ENCODE measurements at places on chromosomes 2 and 18.

GRCh38 chr2:168852481-168852880 lies 37.7 kb downstream of the SPC25 start:
- DNase-seq: no peak

GRCh38 chr2:197950006-197950405 lies 145.6 kb downstream of the PLCL1 start:
- no peak for DNase-seq

DNA sequence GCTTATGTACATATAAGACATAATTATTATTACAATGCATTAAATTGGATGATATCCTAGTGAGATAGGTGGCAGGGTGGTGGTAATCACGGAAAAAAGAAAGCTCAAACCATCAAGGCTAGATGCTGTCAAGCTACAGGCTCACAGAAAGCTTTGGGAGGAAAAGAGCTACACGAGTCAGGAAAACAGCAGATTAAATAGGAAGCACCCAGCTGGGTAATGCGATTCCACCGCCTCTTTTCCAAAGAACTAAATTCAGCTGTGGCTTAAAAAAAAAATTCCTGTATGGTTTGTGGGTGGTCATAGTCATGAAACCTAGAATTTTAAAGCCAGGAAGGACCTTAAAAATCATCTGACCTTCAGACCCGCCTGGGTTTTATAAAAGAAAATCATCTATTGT lies 23.7 kb upstream of the PTPN4 start:
- no peak for DNase-seq

DNA sequence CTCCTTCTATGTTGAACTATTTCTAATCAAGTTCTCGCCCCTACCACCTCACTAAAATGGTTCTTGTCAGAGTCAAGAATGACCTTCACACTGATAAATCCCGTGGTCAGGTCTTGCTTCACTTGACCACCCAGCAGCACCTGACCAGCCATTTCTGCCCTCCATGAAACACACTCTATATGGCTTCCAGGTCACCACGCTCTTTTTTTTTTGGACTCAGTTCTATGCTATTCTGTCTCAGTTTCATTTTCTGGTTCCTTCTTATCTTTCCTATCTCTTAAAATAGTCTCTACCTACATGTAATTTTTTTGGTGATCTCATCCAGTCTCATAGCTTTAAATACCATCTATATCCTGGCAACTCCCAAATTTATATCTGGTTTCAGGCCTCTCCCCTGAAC lies 11.4 kb downstream of the EIF2AK3 start:
- no peak for DNase-seq

GRCh38 chr2:238015705-238016104 lies 45.1 kb upstream of the SCLY start:
- no peak for DNase-seq

GRCh38 chr2:230942371-230942770 lies 17.3 kb upstream of the GPR55 start:
- no peak for DNase-seq

- no peak for DNase-seq
Observed at GRCh38 chr18:74529811-74530583, 4.3 kb upstream of the CNDP1 start.

DNA sequence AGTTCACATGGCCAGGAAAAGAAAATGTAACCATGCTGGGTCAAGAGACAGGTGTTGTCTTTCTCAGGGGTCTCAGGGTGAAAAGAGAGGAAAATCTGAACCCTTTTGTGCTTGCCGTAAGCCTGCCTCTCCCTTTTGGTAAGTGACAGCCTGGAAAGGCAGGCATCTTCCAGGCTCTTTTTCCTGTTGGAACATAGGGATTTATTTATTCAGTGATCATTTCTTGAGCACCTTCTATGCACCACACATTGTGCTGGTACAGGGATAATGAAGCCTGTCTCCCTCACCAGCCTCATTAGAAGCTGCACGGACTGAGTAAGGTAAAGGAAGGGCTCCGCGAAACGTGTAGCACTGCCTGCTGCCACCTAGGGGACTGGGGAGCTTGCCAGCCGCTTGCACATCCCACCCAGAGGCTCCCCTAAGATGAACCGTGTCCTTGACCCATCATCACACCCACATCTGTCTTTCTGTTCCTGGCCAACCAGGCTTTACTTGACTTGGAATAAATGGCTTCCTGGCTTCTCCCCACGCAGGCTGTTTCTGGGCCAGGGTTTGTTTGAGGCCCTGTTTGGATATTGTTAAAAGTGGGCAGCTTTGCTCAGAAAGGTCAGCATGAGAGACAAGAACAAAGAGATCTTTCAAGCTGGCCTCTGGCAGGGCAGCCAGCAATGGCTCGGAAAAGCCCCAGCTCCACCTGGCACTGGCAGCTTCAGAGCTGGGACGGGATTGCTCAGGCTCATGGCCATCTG lies 73.3 kb upstream of the MCFD2 start:
- DNase-seq: no peak

DNA sequence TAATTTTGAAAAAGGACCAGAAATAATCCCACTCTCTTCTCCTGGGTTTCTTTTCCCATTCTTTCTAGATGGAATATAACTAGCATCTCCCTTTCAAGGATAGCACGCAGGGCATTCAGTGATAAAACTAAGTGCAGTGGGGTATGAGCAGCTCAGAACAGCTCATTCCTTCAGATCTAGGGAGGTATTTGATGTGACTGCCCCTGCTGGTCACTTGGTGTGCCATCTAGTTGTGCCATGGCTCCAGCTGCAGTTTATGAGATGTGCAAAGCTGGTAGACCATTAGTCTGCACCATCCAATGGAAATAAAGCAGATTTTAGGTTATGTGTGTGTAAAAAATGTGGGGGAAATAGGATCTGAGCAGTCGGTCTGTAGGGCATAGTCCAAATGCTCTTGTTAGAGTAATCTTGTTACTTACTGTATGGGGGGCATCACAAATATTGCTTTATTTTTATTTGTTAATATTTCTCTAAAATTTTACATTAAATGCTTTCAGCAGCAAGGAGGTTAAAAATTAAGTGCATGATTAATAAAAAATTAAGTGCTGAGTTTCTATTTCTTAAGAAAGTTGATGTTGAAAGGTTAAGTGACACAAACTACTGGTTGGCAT lies 38.9 kb downstream of the CTAGE1 start:
- no peak for DNase-seq

DNA sequence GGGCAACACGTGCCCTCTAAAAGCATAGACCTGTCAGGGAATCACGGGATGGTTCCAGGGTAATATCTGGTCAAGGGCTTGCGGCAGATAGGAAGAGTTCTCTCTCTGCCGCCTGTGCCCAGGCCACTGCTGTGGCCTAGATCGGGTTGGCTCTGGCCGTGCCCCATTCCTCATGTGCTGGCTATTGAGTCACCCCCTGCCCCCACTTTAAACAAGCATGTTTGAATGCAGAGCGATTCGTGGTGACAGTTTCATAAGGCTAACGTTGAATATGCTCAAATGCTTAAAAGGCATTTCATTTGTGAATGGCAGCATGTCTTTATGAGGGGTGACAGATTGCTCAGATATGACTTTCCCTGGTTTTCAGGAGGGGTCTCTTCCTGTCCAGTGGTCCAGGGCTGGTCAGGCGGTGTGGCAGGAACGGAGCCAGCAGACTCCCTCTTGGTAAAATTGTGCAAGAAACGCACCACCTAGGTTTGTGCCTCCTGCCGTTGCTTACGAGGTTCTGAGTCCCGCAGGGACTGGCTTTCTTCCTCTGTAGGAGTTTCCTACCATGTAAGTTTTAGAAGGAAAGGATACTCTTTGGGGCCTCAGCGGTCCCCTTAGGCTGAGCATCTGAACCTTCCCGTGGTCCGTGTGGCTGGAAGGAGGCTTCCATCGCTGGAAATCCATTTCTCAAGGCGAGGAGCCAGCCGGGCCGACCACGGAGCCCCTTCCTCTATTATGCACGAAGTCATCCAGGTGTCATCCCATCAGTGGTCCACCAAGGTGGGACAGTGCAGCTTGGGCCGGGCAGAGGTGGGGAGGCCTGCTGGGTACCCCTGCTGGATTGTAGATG lies 50.2 kb downstream of the AGAP1 start:
- DNase-seq: no peak

GRCh38 chr2:47221039-47221438 lies 65.9 kb upstream of the STPG4 start:
- DNase-seq: no peak

GRCh38 chr2:171824086-171824485 lies 70.0 kb downstream of the SLC25A12 start:
- DNase-seq: no peak

- no peak for DNase-seq
Observed at GRCh38 chr2:159183346-159183745, 103.2 kb downstream of the WDSUB1 start.

DNA sequence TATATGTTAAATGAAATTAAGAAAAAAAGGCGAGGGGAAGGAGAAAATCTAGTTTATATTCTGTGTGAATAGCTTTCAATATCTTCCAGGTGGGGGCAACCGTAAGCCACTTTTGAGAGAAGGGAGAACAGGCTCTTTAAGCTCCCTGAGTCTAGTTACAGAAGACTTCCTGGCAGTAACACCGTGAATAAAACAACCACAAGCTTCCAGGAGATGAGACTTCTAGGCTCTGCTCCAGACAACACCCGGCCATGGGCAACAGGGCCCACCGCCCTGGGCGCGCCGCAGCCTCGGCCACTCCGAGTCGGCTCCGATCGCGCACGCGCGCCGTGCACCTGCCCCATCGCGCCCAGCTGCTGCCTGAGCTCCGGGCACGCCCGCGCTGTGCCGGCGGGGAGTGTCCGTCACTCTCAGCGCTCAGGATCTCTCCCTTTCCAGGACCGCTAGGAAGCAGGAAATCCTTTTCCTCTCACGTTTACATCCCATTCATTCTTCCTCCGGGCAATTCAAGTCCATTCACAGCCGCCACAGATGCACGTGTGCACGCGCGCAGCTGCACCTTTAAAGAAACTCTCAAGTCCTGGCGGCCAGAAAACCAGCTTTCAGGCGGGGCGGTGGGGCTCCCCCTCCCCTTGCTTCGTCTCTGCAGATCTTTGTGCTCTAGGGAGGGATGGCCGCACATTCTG lies 19.4 kb upstream of the PAX3 start:
- peak; percentile 55 for DNase-seq

GRCh38 chr2:236507393-236508085 lies 62.1 kb upstream of the ACKR3 start:
- peak; percentile 76 for DNase-seq

DNA sequence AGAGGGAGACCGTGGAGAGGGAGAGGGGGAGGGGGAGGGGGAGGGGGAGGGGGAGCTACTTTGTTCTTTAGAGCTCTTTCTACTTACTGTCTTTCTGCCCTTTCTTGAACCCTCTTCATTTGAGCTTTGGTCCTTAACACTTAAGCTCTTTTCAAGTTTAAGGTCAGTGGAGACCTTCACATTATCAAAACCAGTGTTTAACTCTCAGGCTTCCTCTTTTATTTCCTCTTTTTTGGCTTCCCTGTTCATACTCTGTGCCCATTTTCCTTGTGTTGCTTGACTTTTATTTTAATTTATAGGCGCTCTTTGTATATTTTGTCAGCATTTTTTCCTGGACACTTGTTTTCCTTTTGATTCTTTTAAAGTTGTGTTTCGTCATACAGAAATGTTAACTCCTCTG lies 37.1 kb downstream of the ACSL3 start:
- no peak for DNase-seq

- no peak for DNase-seq
Observed at GRCh38 chr2:189505492-189505891, 64.2 kb downstream of the WDR75 start.

DNA sequence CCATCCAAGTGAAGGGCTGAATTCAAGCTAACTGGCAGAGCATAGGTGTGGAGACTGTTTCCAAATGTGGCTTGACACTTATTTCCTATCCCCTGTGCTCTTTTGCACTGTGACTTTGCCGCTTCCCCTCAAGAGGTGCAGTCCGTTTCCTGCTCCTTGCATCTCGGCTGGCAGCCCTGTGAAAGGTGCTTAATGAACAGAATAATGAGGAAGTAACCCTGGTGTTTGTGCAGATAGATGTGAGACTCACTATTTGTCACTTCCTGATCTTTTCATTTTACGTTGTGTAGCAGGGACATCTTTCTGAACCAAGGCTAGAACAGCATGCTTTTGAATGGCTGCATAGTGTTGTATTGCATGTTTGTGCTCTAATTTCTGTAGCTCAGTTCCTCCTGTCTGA lies 60.8 kb downstream of the CEP192 start:
- DNase-seq: no peak

- no peak for DNase-seq
Observed at GRCh38 chr18:28890791-28891190, 713.9 kb upstream of the CDH2 start.

DNA sequence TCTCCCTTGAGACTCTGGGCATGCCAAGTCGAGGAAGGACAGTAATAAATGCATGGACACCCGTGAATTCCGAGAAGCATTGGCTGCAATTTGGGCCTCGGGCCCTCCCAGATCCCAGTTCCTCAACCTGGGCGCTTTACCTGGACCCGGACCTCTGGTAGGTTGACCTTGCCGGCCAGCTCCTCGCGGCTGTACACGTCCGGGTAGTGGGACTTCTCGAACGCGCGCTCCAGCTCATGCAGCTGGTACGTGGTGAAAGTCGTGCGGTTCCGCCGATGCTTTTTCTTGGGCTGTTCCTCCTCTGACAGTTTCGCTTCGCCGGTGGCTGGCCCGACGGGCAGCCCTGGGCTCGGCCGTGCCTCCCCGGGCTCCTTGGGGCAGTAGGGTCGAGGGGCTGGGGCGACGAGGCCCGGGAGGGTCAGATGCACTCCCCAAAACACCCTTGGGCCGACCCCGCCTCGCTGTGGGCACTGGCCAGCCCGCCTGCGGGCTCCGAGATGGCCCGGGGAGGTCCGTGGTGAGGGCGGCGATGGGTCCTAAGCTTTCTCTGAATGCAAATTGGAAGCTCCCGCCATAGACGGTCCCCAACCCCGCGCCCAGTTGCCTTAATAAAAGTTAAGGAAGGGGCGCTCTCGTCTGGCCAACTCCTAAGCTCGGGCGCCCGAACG lies 899 bp downstream of the RAX start:
- no peak for DNase-seq

DNA sequence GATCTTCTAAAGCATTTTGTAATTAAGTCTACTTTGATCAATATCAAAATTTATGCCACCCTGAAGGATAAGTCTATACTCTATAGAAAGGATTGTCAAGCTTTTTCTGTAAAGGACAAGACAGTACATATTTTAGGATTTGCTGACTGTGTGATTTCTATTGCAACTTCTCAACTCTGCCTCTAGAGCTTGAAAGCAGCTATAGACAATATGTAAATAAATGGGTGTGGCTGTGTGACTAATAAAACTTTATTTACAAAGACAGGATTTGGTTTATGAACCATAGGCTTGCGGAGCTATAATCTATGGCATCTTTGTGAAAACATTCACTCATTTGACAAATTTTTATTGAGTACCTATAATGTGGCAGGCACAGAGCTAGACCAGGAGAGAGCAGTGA lies 18.4 kb downstream of the UPP2 start:
- no peak for DNase-seq

DNA sequence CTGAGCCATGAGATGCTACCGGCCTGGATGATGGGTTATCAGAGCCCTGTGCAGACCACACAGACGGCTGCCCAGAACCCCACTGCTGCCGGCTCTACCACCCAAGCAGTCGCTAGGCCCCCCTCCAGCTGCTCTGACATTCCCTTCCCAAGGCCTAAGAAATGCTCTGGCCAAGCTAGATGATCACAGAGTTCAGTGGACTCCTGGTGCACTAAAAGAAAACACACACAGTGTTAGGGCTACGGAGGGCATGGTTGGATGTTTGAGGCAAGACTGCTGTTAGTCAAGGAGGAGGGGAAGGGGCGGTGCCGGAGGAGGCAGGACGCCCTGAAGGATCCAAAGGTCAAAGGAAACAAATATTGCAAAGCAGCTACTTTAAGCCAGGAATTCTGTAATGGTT lies 174.5 kb downstream of the MYCN start:
- no peak for DNase-seq
